NCI-H146 (cell line): ENCODE measurements at places on chromosomes 5 and 9.

DNA sequence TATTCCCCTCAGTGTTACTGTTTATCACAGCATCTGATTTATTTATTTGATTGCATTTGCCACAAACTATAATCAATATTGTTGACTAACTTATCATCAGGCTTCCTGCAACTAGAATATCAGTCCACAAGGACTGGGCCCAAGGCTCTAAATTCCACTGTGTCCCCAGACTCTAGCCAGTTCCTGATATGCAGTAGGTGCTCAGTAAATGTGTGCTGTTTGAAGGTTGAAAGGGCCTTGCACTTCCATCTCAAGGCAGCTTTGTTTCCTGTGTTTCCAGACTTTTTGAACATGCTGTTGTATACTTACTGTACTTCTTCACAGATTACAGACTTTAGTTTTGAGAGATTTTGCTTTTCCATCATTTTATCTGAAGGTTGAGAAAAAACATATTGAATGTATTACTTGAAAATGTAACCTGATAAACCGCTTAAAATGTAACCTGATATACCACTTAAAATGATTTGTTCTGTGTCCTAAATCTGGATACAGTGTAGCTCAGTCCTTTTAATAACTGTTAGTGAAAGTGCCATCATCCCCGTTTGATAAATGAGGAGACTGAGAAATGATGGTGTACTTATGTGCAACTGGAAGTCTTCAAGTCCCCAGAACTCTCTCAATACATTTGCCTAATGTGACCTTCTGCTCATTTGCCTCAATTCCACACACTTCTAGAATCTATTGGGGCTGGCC is 18.7 kb downstream of the KIAA1191 start:
- DNase-seq = no peak

DNA sequence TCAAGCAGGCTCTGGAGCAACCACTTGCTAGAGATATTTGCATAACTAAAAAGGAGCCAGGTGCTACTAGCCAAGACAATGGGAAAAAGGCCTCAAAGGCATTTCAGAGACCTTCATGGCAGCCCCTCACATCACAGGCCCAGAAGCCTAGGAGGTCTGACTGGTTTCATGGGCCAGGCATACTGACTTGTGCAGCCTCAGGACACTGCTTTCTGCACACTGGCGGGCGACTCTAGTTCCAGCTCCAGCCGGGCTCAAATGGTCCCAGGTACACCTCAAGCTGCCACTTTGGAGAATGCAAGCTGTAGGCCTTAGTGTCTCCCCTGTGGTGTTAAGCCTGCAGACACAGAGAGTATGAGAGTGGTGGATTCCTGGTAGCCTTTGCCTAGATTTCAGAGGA is 27.1 kb downstream of the COX7C start:
- no peak for DNase-seq

- no peak for DNase-seq
Observed at GRCh38 chr5:26339576-26339975, 698.8 kb downstream of the CDH9 start.

DNA sequence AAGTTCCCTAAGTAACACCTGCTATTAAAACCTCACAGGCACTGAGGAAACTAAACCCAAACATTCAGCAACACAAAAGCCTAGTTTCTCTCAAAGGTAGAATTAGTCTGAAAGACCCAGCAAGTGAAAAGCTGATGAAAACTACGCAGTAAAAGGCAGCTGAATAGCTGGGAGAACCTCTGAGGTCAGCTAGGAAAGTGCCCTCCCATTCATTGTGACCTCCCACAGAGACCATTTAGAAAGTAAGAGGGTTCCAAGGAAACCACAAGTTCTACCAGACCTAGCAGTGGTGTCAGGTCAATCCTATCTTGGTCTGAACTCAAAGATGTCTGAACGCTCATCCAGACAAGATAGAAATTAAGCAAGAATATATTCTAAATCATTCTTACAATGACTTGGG is 144.7 kb downstream of the SSBP2 start:
- no peak for DNase-seq

DNA sequence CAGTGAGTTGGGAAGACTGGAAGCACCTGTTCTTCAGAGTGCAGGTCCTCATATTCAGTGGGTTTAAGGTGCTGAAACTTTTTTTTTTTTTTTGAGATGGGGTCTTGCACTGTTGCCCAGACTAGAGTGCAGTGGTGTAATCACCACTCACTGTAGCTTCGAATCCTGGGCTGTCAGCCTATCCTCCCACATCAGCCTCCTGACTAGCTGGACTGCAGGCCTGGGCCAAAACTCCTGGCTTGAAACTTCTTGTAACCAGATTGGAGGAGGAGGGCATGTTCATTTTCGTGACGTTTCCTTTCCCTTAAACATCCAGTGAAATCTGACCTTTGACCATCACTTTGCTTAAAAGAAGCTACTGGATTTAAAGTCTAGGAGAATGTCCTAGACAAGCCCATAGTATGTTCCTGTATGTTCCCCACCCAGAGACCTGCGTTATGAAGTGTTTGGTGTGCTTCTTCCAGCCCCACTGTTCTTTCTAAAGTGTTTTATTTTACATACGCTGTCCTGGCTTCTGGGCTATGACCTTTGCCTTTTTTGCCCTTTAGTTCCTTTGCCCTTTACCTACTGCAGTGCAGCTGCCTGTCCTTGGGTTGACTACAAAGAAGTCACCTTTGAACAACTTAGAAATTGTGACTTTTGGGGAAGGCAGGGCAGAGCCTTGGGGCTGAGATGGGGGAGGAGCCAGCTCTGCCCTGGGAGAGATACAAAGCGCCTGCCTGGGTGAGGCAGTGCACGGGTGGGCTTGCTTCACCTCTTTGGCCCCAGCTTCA is 18.4 kb downstream of the TENT4A start:
- no peak for DNase-seq
